ENCODE measurements at places on chromosomes 4 and X. TPM values are rescaled to one million over a fixed set of nuclear protein-coding genes. Genes with fewer than 3 reads are reported as not detected.

DNA sequence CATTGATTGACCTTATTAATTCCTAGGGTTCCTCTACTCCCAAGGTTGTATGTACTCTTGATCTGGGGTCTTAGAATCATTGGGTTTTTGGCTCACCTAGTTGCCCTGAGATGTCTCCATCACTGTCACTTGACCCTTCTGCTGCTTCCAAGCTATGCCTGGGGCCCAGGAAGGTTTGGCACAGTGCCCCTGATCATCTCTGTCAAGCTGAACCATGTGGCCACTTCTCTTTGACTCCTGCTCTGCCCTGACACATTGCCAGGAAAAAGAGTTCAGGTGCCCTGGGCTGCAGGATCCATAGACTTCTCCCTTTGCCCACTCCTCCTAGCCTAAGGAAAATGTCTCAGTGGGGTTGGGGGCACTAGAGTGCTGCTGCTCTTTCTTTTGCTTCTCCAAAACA lies 3.9 kb upstream of the CHST7 start:
- H3K4me3 ChIP-seq: no peak overlapping the region
- peaks cover 9% of the 10 kb centered on the region for H3K4me1 ChIP-seq
- no peaks in the 10 kb centered on the region for H3K36me3 ChIP-seq
- no peaks in the 10 kb centered on the region for H3K27me3 ChIP-seq
- no peak for DNase-seq

DNA sequence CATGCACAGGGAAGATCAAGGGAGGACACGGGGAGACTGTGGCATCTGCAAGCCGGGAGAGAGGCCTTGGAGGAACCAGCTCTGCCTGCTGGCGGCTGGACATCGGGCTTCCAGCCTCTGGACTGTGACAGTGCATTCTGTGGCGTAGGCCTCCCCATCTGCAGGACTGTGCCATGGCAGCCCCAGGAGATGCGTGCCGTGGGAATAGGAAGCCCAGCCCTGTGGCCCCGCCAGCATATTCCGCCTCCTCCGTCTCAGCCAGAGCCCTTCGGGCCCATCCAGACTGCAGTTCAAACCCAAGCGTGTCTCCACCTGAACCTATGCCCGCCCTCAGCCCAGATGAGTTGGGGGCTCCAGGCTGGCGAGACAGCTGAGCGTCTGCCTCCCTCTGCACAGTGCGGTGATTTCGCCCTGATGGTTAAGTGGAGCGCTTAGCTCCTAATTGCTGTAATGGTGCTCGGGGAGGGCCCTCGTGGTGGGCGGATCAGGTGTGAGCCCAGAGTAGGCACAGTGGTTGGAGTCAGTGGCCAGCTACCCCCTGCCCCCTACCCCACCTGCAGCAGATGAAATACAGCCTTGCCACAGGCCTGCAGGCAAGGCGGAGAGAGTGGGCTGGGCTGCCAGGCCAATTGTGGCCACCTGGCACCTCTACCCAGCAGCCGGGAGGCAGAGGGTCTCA lies 133.9 kb downstream of the HMX1 start:
- no peak overlapping the region for H3K27ac ChIP-seq
- no peak for DNase-seq
- no peaks in the 10 kb centered on the region for H3K27me3 ChIP-seq
- no peak overlapping the region for H3K4me3 ChIP-seq
- no peaks in the 10 kb centered on the region for H3K4me1 ChIP-seq

DNA sequence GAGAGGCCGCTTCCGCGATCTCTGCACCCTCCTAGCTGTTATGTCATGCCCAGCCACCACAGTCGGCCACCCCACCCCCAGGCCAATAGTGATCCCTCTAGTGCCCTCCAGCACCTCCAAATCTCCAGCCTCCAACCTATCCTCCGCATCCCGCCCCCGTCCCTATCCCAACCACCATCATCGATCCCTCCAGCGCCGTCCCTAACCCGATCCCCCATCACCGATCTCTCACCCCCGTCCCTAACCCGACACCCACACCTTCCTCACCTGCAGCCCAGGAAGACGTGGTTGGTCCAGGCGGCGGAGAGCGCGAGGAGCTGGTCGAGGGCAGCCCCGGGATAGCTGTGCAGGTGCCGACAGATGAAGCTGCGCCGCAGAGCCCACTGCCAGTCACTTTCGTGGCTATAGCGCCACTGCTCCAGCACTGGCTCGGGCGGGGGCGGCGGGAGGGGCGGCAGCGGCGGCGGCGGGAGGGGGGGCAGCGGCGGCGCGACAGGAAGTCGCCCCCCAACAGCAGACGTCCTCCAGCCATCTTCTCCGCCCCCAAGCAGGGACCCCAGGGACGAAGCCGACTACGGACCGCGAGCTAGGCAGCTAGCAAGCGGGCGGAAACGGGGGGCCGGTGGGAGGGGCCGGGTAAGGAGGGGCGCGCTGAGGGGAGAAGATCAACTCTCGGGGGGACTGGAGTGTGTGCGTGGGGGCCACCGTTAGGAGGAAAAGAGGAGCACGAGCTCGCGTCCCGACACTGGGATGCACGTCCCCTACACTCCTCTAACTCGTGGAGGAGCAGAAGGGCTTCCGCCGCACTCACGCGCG lies 552 bp downstream of the NKRF start:
- H3K4me3 ChIP-seq: peak overlapping the region; percentile 46
- H3K27ac ChIP-seq: peak overlapping the region; percentile 89
- no peaks in the 10 kb centered on the region for H3K4me1 ChIP-seq

DNA sequence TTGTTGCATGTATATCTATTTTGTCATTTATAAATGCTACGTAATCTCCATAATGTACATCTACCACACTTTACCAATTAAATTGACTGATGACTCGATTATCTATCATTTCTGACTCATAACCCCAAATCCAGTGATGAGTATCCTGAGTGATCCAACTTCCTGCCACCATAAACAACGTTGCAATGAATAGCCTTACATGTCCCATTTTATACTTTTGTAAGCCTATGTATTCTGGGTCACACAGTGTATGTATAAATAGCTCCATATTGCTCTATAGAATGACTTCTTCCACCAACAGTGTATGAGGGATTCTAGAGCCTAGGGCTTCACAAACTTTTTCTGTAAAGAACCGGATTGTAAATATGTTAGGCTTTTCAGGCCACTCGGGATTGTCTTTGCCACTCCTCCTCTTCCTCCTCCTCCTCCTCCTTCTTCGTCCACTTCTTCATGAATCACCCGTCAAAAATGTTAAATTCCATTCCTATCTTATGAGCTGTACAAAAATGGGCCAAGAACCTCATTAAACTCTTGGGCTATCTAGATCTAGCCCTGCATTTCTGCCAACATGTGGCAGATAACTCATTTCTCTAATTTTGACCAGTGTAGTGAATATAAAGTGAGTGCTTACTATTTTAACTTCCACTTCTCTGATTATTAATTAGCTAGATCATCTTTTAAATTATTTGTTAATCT lies 672.2 kb upstream of the AMOT start:
- H3K27ac ChIP-seq: no peak overlapping the region
- H3K36me3 ChIP-seq: no peaks in the 10 kb centered on the region
- H3K4me3 ChIP-seq: no peak overlapping the region
- H3K4me1 ChIP-seq: no peaks in the 10 kb centered on the region

GRCh38 chrX:154718616-154719015 lies 32.3 kb downstream of the GAB3 start:
- no peaks in the 10 kb centered on the region for H3K36me3 ChIP-seq
- no peaks in the 10 kb centered on the region for H3K27me3 ChIP-seq
- no peak overlapping the region for H3K27ac ChIP-seq
- no peaks in the 10 kb centered on the region for H3K4me1 ChIP-seq

DNA sequence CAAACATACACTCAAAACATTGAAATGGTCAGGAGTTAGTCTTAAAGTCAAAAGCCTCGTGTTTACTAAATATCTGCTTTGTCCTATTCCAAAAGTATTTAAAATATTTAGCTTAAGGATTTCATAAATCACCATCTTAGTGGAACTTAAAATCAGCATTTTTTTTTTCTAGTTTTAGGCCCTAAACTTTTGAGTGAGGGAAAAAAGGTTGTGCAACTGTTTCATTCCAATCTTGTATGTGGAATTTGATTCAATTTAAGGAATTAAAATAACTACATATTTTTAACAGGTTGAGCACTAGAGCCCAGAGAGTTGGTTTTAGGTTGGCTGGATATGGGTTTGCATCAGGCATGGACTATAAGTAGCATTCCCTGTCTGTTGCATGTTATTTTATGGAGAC lies 35.7 kb upstream of the ANK2 start:
- DNase-seq: no peak
- no peaks in the 10 kb centered on the region for H3K36me3 ChIP-seq
- H3K4me1 ChIP-seq: no peaks in the 10 kb centered on the region
- no peak overlapping the region for H3K4me3 ChIP-seq
- no peak overlapping the region for H3K27ac ChIP-seq

- H3K36me3 ChIP-seq: no peaks in the 10 kb centered on the region
- no peak for DNase-seq
- H3K4me3 ChIP-seq: no peak overlapping the region
- H3K27ac ChIP-seq: no peak overlapping the region
- no peaks in the 10 kb centered on the region for H3K27me3 ChIP-seq
Measured at GRCh38 chr4:17273047-17273446, 238.8 kb downstream of the QDPR start.

DNA sequence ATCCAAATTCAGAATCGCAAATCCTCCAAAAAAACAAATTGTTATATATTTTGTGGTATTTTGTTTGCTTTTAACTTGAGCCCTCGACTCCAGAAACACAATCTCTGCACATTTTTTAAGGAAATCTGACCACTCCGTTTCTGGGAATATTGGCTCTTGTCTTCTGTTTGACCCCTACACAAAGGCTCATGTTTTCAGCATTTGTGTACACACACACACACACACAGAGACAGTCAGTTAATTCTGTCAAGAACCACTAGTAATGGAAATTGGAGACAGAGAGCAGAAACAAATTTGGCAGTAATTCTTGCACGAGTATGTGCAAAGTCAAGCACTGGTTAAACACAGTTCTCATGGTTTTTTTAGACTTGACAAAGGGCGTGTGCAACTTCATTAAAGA lies 115.4 kb downstream of the AFAP1 start:
- H3K36me3 ChIP-seq: no peaks in the 10 kb centered on the region
- H3K27me3 ChIP-seq: no peaks in the 10 kb centered on the region
- H3K4me1 ChIP-seq: peaks cover 13% of the 10 kb centered on the region
- H3K27ac ChIP-seq: peak overlapping the region; percentile 0

AFF2 gene
- total RNA-seq: 20.3 TPM

GRCh38 chr4:128519163-128519830 lies 231.7 kb upstream of the PGRMC2 start:
- H3K36me3 ChIP-seq: no peaks in the 10 kb centered on the region
- H3K27me3 ChIP-seq: no peaks in the 10 kb centered on the region
- no peak for DNase-seq
- no peak overlapping the region for H3K27ac ChIP-seq
- H3K4me1 ChIP-seq: no peaks in the 10 kb centered on the region

DCAF4L1 gene
- total RNA-seq: 0.30 TPM

DNA sequence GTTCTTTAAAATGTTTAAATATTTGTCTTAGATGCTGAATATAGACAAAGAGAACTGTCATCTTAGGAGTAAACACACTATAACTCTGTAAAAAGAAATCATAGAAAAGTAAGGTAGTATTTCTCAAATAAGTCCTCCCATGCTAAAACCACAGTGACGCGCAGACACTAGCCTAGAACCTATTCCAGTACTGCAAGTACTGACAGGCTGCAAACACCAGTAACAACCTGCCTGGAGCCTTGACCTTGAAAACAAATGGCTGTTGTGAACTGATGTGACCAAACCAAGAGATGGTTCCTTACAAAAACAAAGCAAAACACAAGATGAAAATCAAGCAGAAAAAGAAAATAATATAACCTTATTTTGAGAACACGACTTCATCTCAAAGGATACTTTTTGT lies 8.5 kb downstream of the TIFA start:
- no peaks in the 10 kb centered on the region for H3K4me1 ChIP-seq
- no peak overlapping the region for H3K4me3 ChIP-seq

DNA sequence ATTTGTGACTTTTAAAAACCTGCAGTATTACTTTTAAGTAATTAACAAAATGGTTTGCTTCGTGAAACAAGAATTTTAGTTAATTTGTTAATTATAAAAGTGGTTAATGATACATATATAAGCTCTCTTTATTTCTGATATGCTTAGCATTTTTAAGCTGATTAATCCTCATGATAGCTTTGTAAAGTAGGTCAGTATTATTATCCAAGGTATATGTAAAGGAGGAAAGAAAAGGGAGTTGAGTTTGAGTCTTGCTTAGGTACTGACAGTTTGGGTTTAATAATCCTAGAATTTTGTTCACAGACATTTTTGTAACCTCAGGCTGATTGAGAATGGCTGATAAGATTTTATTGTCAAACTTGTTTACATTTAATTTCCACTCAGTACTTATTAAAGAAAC lies 21.8 kb downstream of the HERC3 start:
- no peaks in the 10 kb centered on the region for H3K36me3 ChIP-seq
- no peak overlapping the region for H3K4me3 ChIP-seq
- H3K4me1 ChIP-seq: peaks cover 41% of the 10 kb centered on the region
- no peaks in the 10 kb centered on the region for H3K27me3 ChIP-seq
- DNase-seq: no peak

GRCh38 chrX:15177316-15177715 lies 92.6 kb downstream of the ASB9 start:
- H3K4me1 ChIP-seq: no peaks in the 10 kb centered on the region
- no peaks in the 10 kb centered on the region for H3K36me3 ChIP-seq
- H3K27ac ChIP-seq: no peak overlapping the region
- DNase-seq: no peak
- no peaks in the 10 kb centered on the region for H3K27me3 ChIP-seq
- no peak overlapping the region for H3K4me3 ChIP-seq

SMIM10L2A gene
- 1.5 TPM for total RNA-seq

GRCh38 chrX:132876523-132877338 lies 81.7 kb downstream of the HS6ST2 start:
- no peak overlapping the region for H3K4me3 ChIP-seq
- no peaks in the 10 kb centered on the region for H3K27me3 ChIP-seq
- H3K27ac ChIP-seq: no peak overlapping the region
- H3K4me1 ChIP-seq: no peaks in the 10 kb centered on the region
- DNase-seq: no peak

GRCh38 chrX:18617407-18617750 lies 54.5 kb downstream of the RS1 start:
- no peaks in the 10 kb centered on the region for H3K27me3 ChIP-seq
- no peaks in the 10 kb centered on the region for H3K36me3 ChIP-seq
- no peak for DNase-seq
- no peaks in the 10 kb centered on the region for H3K4me1 ChIP-seq
- no peak overlapping the region for H3K4me3 ChIP-seq

DNA sequence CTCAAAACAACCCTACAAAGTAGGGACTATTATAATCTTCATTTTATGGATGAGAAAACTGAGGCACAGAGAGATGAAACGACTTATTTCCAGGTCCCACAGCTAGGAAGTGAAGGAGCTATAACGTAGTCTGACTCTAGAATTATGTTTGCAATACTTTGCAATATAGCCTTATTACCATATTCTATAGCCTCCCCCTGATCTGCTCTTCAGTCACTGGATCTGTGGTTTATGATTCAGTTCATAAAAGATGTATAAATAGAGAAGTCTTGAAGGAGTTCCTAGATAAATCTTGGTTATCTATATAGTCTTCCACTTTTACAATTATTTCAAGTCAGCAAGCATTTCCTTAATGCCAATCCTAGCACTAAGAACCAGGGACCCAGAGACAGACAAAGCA lies 57.5 kb downstream of the OPHN1 start:
- DNase-seq: no peak
- H3K27me3 ChIP-seq: no peaks in the 10 kb centered on the region
- no peak overlapping the region for H3K4me3 ChIP-seq
- no peak overlapping the region for H3K27ac ChIP-seq
- no peaks in the 10 kb centered on the region for H3K36me3 ChIP-seq

EFHC2 gene
- total RNA-seq: 3.5 TPM

Measured in tibial nerve (tissue), 4 donors.